G401 (cell line): ENCODE measurements at places on chromosomes 11 and 22.

DNA sequence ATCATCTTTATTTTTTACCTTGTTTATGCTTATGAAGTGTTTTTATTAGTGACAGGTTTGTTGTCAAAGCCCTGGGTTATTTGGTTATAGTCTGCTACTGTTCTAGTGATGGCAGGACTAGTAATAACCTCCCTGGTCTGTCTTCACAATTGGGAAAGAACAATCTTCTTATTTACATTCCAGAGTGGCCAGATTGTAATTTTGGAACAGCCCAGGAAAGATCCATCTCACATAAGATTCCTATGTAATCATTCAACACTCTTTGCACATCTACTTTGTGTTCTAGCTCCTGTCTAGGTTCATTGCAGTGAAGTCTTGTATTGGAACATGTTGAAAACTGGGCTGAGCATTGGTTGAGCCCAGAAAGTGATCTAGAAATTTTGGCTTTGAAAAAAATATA, 63.8 kb downstream of the CYB5R2 start:
- DNase-seq: no peak

GRCh38 chr11:29527391-29527936, 489.4 kb downstream of the KCNA4 start:
- no peak for DNase-seq

GRCh38 chr11:117314840-117315239, 1.2 kb downstream of the BACE1 start:
- no peak for DNase-seq

GRCh38 chr22:24517446-24517845, 22.3 kb downstream of the UPB1 start:
- no peak for DNase-seq

GRCh38 chr11:57781529-57781943, 19.9 kb downstream of the CTNND1 start:
- DNase-seq: no peak

- DNase-seq: no peak
Measured at GRCh38 chr11:131696690-131697089, 326.3 kb downstream of the NTM start.

DNA sequence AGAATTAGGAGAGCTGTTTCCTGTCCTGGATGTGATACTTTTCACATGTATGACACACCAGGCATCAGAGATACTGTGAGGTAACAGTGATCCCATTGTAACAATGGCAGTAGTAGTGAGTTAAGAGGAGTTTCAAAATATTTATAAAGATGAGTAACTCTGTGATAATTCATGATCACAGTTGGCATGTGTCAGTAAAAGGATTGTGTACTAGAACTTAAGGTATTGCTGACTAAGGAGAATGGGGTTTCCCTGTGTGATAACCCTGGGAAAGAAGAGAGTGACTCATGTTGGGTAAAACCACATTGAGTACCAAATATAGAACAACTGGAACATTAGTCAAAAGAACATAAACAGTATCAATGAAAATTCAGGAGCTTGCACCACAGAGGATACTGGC, 22.9 kb upstream of the SLC5A1 start:
- DNase-seq: no peak

DNA sequence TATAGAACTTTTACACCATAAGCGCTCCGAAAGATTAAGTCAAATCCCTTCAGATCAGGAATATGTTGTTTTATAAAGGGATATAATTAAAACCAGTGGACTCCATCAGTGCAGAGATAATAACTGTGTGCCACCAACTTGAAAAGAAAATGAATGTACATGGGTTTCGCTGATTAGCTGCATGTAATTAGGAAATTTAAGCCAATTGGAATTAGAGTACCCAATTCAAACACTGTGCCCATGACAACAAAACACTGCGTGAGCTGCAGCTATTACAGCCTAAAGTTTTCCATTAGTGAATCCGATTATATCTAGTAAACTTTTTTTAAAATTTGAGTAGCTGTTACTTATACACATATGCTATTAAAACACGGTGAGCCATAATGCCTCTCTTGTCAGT, 392.3 kb upstream of the ARHGAP42 start:
- no peak for DNase-seq

GRCh38 chr22:30605449-30606110, 1.4 kb upstream of the TCN2 start:
- DNase-seq: peak; percentile 23

- no peak for DNase-seq
Measured at GRCh38 chr11:113578033-113578380, 102.8 kb upstream of the DRD2 start.
